ENCODE measurements at places on chromosomes 6 and 20. TPM values are rescaled to one million over a fixed set of nuclear protein-coding genes. Genes with fewer than 3 reads are reported as not detected.
A peak's percentile ranks its signal among the peaks of the same experiment; 100 is the strongest.

NKAIN4 gene
- total RNA-seq: not detected

- DNase-seq: no peak
Measured at GRCh38 chr20:62887152-62887859, 25.7 kb upstream of the TCFL5 start.

- no peak for DNase-seq
Measured at GRCh38 chr6:112027942-112028674, 25.8 kb upstream of the CCN6 start.

TSPO2 gene
- total RNA-seq: not detected

DNA sequence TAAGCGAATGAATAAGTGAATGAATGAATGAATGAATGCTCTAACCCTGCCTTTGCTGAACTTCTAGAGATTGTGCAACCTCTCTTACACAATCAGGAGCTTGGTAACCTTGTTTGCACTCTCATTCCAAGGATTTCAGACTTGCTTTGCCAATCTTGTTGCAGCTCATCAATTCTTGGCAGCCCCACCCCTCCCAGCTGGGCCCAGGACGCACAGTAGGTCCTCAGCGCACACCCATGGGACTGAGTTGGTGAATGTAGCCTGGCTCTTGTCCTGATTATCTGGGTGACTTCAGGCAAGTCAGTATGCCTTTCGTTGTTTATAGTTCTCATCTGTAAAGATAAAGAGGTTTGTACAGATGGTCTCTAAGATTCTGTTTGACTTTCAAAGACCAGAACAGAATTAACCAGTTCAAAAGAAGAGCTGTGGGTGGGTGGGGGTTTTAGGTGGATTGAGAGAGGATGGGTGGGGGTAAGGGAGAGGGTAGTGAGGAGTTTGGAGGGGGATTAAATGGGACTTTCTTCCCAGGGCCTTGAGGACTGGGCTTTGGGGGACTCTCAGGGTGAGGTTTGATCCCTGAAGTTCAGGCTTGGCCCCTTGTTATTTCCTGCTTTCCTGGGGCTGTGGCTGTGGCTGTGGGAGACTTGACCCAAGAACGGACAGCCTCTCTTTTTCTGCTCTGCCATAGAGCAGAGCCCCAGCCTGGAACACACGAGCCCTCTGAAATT, 33.2 kb downstream of the VEGFA start:
- no peak for DNase-seq

GRCh38 chr20:35007413-35007812, 51.7 kb downstream of the MYH7B start:
- no peak for DNase-seq

DNA sequence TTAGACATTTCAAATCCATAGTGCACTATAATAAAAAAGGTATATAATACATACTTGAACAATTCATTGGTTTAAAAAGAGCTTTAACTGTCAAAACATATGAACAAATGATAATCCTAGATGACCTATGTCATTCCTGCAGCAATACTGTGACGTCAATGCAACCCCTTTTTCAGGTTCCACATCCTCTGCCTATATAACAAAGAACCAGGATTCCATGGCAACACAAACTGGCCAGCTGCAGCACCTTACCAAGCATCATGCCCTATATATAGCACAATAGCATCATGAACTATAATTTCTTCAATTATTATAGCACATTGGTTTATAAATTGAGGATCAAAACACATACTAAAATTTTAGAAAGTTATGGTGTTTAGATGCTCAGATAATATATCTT, 578 bp upstream of the PTCHD4 start:
- no peak for DNase-seq

TUBB2B gene
- total RNA-seq: 0.46 TPM

GRCh38 chr20:34595377-34596184, 37.1 kb downstream of the MAP1LC3A start:
- no peak for DNase-seq

DNA sequence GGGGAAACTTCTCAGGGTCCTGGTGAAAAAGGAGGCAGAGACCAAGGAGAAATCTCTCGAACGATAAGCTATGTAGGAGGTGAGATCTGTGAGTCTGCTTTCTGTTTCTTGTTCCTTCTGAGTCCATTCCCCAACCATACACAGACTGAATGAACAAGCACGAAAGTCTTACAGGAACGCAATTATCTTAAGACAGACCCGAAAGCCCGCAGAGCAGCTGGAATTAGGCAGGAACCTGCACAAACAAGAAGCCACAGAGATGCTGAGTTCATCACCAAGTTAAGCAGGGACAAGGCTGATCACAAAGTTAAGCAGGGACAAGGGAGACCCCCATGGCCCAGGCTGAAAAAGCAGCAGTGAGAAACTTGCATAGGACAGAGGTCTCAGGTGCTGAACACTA, 21.4 kb upstream of the NELFCD start:
- DNase-seq: no peak

DNA sequence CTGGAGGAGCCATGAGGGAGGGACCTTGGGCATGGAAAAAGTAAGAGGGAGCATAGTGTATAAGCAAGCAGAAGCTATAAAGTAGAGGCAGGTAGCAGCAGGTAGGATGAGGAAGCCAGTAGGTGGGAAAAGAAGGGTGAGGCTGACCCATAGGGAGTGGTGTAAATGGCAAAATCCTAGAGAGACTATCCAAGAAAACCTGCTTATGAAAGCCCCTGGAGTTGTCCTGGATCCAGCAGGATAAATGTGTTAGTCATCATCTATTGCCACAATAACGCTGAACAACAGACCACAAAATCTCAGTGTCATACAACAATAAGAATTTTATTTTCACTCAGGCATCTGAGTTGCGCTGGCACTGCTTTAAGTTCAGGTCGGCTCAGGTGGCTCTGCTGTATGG, 30.2 kb downstream of the CHD6 start:
- DNase-seq: no peak

DNA sequence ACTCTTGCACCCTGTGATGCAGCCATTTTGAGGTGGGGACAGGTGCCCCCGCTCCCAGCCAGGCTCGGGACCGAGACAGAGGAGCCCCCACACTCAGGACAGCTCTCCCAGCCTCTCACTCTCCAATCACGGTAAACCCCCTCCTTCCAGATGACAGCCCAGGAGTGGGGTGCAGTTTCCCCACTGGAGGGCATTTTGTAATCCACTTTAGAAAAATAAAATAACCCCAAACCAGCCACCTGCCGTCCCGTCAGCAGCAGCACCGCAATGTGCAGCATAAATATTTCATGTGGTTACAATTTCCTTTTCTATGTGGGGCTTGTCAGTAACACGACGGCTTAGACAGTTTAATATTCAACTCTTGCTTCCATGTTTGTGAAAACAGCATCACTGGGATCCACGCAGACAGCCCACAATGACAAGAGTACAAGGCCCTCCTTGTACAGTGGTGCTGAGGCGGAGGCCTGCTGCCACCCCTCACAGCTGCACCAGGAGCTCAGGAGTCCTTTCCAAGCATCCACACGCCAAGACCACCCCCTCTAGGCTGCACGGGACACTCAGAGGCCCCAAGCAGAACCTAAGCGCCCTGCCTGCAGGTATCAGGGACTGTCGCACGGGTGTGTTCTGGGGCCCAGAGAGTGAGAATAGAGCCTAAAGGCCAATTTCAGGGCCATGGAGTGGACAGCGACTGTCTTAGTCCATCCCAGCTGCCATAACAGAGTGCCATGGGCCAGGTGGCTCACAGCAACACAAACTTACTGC, 116.7 kb downstream of the JPH2 start:
- DNase-seq: peak; percentile 29

DNA sequence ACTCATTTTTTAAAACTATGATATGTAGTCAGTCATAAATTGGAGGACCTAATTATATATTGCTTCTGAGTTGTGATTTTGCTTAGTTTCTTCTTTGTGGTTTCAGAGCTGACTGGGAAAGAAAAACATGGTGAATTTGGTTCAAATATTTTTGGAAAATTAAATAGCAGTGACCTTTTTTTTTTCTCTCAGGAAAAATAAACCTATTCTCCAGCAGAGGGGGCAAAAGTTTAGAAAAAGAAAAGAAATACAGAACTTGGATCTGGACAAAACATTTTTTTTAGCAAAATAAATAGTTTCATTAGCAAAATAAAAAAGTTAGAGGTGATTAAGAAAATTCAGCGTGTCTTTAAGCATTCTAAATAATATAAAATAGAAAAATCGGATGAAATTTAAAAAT, 10.2 kb downstream of the COL10A1 start:
- DNase-seq: no peak

DNA sequence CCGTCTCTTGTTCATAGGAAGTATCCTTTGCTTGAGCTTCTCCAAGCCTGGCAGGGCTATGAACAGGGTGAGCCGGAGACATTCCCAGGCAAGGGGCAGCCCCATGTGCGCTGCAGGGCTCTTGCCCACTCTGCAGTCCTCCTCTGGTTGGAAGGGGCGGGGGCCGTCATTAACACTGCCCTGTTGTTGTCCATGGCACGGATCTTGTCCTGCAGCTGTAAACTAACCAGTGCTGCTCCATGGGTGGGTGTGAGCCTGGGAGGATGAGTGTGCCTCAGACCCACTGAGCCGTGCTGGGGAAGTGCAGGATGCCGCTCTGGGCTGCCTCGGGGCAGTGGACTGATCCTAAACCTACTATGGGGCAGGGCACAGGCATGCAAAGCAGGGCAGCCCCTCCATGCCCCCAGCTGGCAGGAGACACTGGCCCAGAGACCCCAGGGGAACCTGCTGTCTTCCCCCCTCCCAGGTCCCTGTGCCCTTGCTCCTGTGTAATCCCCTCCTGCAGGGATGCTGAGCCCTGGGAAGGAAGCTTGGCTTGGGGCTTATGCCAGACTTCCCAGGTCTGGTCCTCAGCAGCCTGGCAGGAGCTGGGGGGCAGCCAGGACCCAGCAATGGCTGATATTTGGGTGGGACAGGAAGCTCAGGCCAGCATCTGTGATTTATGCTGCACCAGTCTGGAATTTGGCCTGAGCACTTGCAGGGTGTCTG, 8.5 kb downstream of the EBF4 start:
- no peak for DNase-seq

CAPN11 gene
- total RNA-seq: 1.6 TPM

DNA sequence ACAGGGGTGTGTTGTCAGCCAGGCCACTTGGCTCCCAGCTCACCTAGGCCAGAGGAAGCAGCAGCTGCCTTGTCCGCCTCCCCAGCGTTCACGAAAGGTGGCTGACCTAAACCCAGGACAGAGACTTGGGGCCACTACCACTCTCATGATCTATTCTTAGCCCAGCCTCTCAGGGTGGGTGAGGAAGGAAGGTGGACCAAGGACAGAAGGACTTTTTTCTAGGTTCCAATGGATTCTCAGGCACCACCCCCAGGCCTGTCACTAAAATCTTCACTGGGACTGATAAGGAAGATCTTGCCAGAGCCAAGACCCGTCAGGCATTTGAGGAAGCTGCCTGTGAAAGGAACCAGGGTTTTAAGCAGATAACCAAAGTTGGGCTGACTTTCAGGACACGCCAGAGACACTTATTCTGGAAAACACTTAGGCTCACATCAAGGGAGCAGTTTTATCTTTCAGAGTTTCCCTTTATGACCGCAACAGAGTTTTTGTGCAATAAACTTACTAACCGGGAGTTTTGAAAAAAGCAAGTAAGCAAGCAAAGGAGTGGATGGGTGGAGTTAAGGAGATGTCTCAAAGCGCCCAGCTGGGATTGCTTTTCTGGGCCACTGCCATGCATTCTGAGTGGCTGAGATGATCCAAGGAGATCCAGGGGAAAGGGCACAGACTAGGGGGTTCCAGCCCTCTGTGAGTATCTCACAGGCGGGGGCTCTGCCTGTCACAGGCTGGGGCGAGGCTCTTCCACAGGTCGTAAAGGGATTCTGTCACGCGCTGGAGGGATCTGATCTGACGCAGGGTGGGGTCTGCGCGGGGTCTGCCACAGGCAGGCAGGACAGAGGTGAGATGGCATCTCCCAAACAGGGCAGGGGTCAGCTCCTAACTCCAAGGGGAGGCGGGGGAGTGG, 989 bp downstream of the FITM2 start:
- peak; percentile 49 for DNase-seq

DNA sequence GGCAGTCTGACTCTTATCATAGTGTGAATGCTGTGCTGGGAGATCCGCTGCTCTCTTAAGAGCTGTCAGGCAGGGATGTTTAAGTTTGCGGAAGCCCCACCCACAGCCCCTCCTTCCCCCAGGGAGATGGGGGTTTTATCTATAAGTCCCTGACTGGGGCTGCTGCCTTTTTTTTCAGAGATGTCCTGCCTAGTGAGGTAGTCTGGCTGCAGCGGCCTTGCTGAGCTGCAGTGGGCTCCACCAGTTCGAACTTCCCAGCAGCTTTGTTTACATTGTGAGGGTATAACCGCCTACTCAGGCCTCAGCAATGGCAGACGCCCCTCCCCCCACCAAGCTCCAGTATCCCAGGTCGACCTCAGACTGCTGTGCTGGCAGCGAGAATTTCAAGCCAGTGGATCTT, 75.7 kb upstream of the UST start:
- no peak for DNase-seq

OR12D3 gene
- not detected for total RNA-seq

GRCh38 chr20:50597406-50597969, 87.3 kb downstream of the PTPN1 start:
- no peak for DNase-seq

SSTR4 gene
- not detected for total RNA-seq

GRCh38 chr20:44247131-44247571, at the start of gene GDAP1L1:
Gene GDAP1L1 (plus strand): TSS chr20:44247308. CDS start chr20:44247335, 27 bp downstream.
- DNase-seq: no peak

ARMC12 gene
- 0.52 TPM for total RNA-seq

DNA sequence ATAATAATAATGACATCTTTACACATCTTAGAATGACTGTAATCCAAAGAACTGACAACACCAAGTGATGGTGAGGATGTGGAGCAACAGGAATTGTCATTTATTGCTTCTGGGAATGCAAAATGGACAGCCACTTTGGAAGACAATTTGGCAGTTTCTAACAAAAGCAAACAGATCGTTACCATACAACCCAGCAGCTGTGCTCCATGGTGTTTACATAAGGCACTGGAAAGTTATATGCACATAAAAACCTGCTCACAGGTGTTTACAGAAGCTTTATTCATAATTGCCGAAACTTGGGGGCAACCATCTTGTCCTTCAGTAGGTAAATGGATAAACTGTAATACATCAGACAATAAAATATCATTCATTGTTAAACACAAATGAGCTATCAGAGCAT, 18.3 kb upstream of the ASF1A start:
- DNase-seq: no peak

DNA sequence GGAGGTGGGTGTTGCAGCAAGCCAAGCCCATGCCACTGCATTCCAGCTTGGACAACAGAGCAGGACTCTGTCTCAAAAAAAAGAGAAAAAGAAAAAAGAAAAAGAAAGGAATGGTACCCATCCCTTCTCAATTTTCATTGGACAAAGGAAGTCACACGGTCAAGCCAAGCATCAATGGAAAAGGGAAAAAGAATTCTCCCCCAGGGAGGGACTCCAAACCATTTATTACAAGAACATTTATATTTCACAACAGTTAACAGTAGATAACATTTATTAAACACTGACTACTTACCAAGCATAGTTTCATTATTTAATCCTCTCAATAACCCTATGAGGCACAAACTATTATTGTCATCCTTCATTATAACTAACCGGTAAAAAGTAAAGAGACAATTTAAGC, 6.6 kb upstream of the KIF13A start:
- DNase-seq: no peak

GPSM3 gene
- total RNA-seq: 51.9 TPM
